Upper lobe of left lung (tissue), 6 donors: ENCODE measurements at places on chromosomes 2 and 18. TPM values are rescaled to one million over a fixed set of nuclear protein-coding genes. Genes with fewer than 3 reads are reported as not detected.

- no peaks in the 10 kb centered on the region for H3K36me3 ChIP-seq
- no peak for DNase-seq
- no peaks in the 10 kb centered on the region for H3K4me1 ChIP-seq
- H3K4me3 ChIP-seq, result no peak overlapping the region
Observed at GRCh38 chr2:16568998-16569784, 96.4 kb downstream of the CYRIA start.

DNA sequence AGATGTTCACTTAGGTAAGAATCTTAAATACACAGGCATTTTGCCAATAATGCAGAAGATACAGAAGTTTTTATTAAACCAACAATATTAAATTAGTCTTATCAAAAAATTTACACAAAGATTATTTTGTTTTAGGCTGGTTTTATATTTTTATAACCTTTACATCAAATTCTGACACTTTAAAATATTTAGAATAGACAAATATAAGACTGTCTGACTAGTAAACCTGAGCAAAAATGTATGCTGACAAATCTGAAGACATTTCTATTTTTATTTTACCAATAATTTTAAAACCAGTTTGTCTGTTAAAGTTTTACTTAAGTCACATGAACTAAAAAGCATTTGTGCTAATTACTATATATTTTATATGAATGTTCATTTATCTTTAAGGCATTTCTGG is 72.1 kb upstream of the ZNF236 start:
- H3K4me1 ChIP-seq, result no peaks in the 10 kb centered on the region
- H3K27ac ChIP-seq, result no peak overlapping the region
- DNase-seq, result no peak
- H3K36me3 ChIP-seq, result no peaks in the 10 kb centered on the region
- no peaks in the 10 kb centered on the region for H3K27me3 ChIP-seq

Gene HOXD1
- total RNA-seq, result 7.2 TPM

GRCh38 chr2:112682101-112682500 is 36.4 kb downstream of the SLC20A1 start:
- H3K36me3 ChIP-seq, result no peaks in the 10 kb centered on the region
- no peak overlapping the region for H3K4me3 ChIP-seq
- H3K27me3 ChIP-seq, result no peaks in the 10 kb centered on the region
- no peak for DNase-seq

Gene CAD
- 66.0 TPM for total RNA-seq

DNA sequence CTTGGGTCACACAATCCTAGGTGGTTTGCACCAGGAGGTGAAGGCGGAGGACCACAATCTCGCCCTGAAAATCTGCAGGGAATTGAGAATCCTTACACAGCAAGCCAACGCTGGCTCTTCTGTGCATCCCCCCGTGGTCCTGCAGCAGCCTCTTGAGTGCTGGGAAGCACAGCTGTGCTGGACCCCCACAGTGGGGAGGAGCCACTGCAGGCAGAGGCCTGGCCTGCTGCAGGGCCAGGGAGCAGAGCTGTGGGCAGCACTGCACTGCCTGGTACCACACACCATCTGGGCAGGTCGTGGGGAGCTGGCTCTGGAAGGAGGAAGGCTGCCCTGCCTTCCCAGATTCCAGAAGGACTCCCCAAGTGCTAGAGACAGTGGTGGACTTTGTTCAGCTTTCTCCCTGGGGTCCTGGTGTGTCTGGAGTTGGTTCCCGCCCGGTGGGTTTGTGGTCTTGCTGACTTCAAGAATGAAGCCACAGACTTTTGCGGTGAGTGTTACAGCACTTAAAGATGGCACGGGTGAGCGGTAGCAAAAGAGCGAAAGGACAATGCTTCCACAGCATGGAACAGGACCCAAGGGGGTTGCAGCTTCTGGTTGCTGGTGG is 106.3 kb downstream of the FAM168B start:
- H3K36me3 ChIP-seq, result no peaks in the 10 kb centered on the region
- no peaks in the 10 kb centered on the region for H3K27me3 ChIP-seq
- H3K27ac ChIP-seq, result no peak overlapping the region
- H3K4me1 ChIP-seq, result no peaks in the 10 kb centered on the region
- no peak for DNase-seq
- H3K4me3 ChIP-seq, result no peak overlapping the region
